ENCODE measurements at places on chromosomes 12 and 14. TPM values are rescaled to one million over a fixed set of nuclear protein-coding genes. Genes with fewer than 3 reads are reported as not detected.

- DNase-seq: no peak
- H3K4me3 ChIP-seq: no peak overlapping the region
- H3K36me3 ChIP-seq: no peaks in the 10 kb centered on the region
- H3K27ac ChIP-seq: no peak overlapping the region
- H3K4me1 ChIP-seq: no peaks in the 10 kb centered on the region
Measured at GRCh38 chr12:21553329-21553675, 27.2 kb downstream of the SPX start.

The CERS5 gene
- total RNA-seq: 80.9 TPM

The EGLN3 gene
- 2.8 TPM for total RNA-seq

The CFAP251 gene
- total RNA-seq: 4.5 TPM

- peaks cover 11% of the 10 kb centered on the region for H3K27me3 ChIP-seq
- H3K27ac ChIP-seq: no peak overlapping the region
- H3K36me3 ChIP-seq: no peaks in the 10 kb centered on the region
- H3K4me3 ChIP-seq: no peak overlapping the region
- peaks cover 23% of the 10 kb centered on the region for H3K4me1 ChIP-seq
Measured at GRCh38 chr12:130956456-130957303, 3.0 kb downstream of the ADGRD1 start.

GRCh38 chr14:80395031-80395430, 183.7 kb upstream of the DIO2 start:
- no peak for DNase-seq
- H3K36me3 ChIP-seq: peaks cover 7% of the 10 kb centered on the region
- no peak overlapping the region for H3K27ac ChIP-seq

DNA sequence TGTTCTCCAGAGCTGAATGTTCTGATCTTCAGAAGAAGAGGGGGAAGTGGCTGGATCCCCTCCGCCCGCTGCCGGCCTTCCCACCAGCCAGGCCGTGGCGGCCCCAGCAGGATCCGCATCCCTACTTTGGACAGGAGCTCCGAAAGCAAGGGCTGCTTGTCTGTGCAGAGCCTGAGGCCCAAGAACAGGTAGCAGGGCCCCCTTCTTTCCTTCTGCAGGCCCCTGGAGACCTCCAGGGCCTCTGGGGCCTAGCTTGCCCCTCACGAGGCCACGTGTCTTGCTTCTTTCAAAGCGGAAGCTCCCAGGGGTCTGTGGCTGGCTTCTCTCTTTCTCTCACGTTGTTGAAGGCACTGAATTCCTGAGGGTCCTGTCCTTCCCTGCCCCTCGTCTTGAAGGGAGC, 13.2 kb downstream of the PGF start:
- peak overlapping the region; percentile 69 for H3K27ac ChIP-seq
- H3K36me3 ChIP-seq: no peaks in the 10 kb centered on the region
- H3K4me1 ChIP-seq: peaks cover 31% of the 10 kb centered on the region
- no peaks in the 10 kb centered on the region for H3K27me3 ChIP-seq
- no peak for DNase-seq

DNA sequence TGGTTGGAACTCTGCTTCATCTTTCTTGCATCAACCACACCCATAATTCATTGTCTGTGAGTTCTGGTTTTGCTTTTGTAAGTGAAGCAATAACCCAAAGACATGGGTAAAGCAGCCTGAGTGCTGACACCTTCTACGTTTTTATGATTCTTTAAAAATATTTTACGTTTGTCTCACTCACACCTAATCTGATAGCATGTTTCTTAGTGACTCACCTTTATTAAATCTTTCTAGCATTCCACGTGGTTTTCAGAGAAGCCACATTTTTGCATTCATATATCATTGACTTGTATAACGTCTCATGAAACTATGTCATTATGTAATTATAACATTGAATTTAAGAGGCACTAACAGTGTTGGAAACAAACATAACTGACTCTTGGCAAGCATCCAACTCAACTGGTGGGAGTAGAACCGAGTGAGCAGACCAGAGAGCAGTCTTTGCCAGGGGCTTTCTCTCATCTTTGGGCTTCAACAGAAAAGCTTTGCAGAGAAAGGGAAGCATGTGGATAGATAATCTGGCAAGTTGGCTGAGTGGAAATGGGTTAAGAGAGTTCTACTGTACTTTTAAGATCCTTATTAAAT, 118.8 kb downstream of the TPH2 start:
- H3K4me1 ChIP-seq: peaks cover 4% of the 10 kb centered on the region
- peaks cover 10% of the 10 kb centered on the region for H3K27me3 ChIP-seq
- H3K27ac ChIP-seq: no peak overlapping the region
- H3K4me3 ChIP-seq: no peak overlapping the region
- H3K36me3 ChIP-seq: no peaks in the 10 kb centered on the region

DNA sequence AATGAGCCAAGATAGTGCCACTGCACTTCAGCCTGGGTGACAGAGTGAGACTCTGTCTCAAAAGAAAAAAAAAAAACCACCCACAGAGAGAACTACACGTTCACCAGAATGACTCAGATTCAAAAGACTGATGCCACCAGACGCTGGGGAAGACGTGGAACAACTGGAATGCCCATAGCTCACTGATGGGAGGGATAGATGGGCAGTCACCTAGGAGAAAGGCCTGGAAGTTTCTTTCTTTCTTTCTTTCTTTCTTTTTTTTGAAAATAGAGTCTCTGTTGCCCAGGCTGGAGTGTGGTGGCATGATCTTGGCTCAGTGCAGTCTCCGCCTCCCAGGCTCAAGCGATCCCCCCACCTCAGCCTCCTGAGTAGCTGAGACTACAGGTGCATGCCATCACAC, 10.0 kb upstream of the KLC1 start:
- peak overlapping the region; percentile 5 for H3K27ac ChIP-seq
- H3K4me3 ChIP-seq: no peak overlapping the region
- no peaks in the 10 kb centered on the region for H3K36me3 ChIP-seq

- peaks cover 79% of the 10 kb centered on the region for H3K4me1 ChIP-seq
- no peaks in the 10 kb centered on the region for H3K36me3 ChIP-seq
Measured at GRCh38 chr14:61586544-61587055, 108.7 kb upstream of the HIF1A start.

The KRT82 gene
- total RNA-seq: not detected

The GNB3 gene
- total RNA-seq: 10.2 TPM

DNA sequence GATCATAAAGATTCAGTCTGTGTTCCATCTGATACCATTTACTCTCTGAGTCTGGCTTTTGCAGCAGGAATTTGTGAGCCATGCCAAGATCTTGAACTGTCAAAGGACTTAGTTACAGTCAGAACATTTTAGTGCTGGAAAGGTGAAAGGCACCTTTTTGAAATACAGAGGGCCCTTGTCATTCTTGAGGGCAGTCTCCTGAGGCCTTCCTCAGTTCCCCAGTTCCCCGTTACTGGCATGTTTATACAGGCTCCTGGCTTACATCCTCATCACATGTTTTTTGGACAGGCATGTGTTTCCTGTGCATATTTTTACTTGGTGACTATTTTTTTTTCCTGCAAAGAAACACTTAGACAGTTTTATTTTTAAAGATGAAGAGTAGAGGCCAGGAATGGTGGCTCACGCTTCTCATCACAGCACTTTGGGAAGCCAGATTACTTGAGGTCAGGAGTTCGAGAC, 21.0 kb downstream of the CFAP54 start:
- no peaks in the 10 kb centered on the region for H3K36me3 ChIP-seq
- H3K27me3 ChIP-seq: no peaks in the 10 kb centered on the region
- H3K4me3 ChIP-seq: no peak overlapping the region

- peak; percentile 81 for DNase-seq
- H3K4me3 ChIP-seq: no peak overlapping the region
- H3K4me1 ChIP-seq: peaks cover 25% of the 10 kb centered on the region
Measured at GRCh38 chr14:101064121-101064661, 160.7 kb upstream of the RTL1 start.

DNA sequence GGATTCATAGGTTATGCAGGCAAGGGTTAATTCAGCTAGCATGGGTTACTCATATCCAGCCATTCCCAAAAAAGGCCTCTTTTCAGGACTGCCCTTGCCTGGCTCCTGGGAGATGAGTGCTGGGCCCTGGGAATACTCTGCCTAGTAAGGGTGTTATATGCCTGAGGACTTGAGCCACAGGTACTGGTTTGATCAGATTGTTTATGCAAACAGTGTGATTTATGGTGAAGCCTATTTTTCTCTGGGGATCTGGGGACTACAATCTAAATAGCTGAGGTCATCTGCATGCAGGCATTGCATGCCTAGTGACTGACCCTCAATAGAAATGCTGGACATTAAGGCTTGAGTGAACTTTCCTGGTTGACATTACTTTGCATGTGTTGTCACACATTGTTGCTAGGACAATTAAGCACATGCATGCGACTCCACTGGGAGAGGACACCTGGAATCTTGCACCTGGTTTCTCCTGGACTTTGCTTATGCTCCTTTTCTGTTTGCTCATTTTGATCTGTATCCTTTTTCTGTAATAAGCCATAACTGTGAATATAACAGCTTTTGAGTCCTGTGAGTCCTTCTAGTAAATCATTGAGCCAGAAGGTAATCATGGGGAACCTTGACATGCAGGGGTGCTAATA, 73.0 kb downstream of the RAD51B start:
- H3K4me1 ChIP-seq: no peaks in the 10 kb centered on the region
- no peak overlapping the region for H3K4me3 ChIP-seq
- no peak for DNase-seq
- no peaks in the 10 kb centered on the region for H3K27me3 ChIP-seq

DNA sequence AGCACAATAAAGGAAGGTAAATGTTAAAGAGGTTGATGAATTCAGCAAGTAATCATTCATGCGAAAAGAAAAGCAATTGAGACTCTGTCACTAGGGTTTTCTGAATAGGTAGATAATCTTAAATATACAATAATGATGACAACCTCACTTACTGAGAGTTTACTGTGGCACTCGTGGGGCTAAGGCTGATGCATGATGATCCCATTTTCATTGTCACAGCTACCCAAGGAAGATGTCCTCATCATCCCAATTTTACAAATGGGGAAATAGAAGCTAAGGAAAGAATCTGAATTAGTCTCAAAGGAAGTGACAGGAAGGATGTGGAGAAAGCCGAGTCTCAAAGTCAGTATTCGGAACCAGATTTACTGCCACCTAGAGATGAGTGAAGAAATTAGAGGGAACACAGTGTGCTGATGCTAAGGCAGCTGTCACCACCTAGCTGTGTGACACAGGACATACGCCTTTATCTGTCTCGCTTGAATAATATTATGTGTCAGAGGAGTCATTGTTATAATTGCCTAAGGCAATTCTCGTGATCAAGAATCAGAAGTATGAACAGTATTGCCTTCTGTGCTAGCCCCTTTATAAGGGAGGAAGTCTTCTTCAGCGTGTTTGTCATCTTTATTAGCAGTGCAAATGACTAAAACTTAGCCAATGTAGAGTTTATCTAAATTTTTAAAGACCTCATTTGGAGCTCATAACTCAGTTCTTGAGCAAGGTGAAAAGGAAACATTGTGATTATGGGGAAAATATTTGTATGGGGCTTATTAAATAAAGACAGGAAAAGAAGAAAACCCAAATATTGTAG, 63.2 kb downstream of the ERGIC2 start:
- H3K4me1 ChIP-seq: peaks cover 12% of the 10 kb centered on the region
- H3K36me3 ChIP-seq: peaks cover 5% of the 10 kb centered on the region
- no peak overlapping the region for H3K27ac ChIP-seq
- no peak for DNase-seq
- H3K27me3 ChIP-seq: no peaks in the 10 kb centered on the region
- H3K4me3 ChIP-seq: no peak overlapping the region

DNA sequence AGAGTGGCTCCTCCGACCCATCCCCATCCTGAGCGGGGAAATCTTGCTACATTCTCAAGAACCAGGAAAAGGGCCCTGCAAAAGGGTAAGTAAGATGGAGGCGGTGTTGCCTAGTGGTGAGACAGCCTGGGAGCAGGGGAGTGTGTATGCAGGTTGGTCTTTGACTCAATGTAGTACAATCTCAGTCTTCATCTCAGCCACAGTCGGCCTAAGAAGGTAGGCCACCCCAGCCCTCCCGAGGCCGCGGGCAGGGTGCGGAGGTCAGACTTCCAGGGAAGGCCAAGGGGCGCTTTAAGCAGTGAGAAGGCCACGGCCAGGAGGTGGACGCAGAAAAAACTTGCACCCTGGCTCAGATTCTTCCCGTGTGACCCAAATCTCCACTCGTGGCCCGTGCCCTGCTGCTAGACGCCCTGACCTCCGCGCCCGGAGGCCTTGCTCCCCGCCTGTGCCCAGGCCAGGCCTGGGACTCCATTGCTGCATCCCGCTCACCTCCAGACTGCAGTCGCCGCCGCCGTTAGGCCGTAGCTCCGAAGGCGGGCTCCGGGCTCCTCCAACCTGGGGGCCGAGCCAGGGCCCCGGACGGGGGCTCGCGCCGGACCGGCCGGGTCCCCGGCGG, 435 bp downstream of the FOXM1 start:
- no peaks in the 10 kb centered on the region for H3K36me3 ChIP-seq
- no peaks in the 10 kb centered on the region for H3K27me3 ChIP-seq
- H3K27ac ChIP-seq: peak overlapping the region; percentile 68
- peak; percentile 85 for DNase-seq
- peaks cover 21% of the 10 kb centered on the region for H3K4me1 ChIP-seq

The PHC1 gene
- 36.7 TPM for total RNA-seq

The PAPLN gene
- total RNA-seq: 45.3 TPM

DNA sequence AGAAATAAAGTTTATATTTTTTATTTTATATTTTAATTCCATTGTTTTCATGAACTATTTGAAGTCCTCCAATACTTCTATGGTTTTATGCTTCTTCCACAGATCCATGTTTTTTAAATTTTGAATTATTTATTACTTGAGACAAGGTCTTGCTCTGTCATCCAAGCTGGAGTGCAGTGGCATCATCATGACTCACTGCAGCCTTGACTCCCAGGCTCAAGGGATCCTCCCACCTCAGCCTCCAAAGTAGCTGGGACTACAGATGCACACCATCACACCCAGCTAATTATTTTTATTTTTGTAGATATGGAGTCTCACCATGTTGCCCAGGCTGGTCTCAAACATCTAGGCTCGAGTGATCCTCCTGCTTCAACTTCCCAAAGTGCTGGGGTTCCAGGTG, 28.8 kb upstream of the DLGAP5 start:
- no peak for DNase-seq
- H3K27ac ChIP-seq: no peak overlapping the region
- no peaks in the 10 kb centered on the region for H3K4me1 ChIP-seq
- no peak overlapping the region for H3K4me3 ChIP-seq
- no peaks in the 10 kb centered on the region for H3K27me3 ChIP-seq
- H3K36me3 ChIP-seq: no peaks in the 10 kb centered on the region

DNA sequence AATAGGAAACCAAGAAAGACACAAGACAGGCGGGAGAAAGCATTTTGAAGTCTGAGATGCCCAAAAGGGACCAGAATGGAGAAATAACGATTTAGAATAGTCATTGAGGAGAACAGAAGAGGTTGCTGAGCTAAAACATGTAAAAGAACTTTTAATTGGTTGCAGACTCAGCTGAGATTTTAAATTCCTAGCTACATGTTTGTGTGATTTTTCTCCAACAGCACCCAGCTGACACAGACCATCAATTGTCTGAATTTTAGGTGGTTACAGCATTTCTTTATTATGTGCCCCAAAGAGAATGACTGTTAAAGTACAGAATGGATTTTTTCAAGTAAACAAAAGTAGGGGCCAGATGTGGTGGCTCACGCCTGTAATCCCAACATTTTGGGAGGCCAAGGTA, 50.3 kb downstream of the BAZ1A start:
- H3K27ac ChIP-seq: no peak overlapping the region
- DNase-seq: no peak
- no peaks in the 10 kb centered on the region for H3K4me1 ChIP-seq
- no peak overlapping the region for H3K4me3 ChIP-seq
